Heart right ventricle (tissue), 16 donors: ENCODE measurements at places on chromosomes 12 and 14. TPM values are rescaled to one million over a fixed set of nuclear protein-coding genes. Genes with fewer than 3 reads are reported as not detected.
A peak's percentile ranks its signal among the peaks of the same experiment; 100 is the strongest.

FGF6 gene
- polyA plus RNA-seq: not detected

DNA sequence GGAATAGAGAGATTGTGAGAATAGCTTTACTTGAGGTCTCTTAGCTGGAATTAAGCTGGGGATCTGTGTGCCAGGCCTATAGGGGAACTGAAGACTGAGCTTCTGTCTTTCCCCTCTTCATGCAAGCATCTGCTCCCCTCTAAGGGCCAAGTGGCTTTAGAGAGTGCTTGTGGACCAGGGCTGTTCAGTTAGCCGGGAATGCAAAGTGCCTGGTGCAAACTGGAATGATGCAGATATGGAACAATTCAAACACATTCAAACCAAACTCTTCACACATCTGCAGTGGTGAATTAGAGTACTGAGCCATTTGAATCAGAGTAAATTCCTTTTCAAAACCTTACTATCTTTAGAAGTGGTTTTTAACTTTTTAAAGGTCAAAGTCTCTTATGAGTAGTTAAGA is 99.0 kb downstream of the LIN7A start:
- peak; percentile 11 for DNase-seq

GRCh38 chr12:1646569-1647284 is 17.7 kb downstream of the WNT5B start:
- no peak for DNase-seq

- DNase-seq: no peak
Observed at GRCh38 chr12:39451977-39452376, 9.1 kb upstream of the KIF21A start.

USP5 gene
- polyA plus RNA-seq: 17.6 TPM

- no peak for DNase-seq
Observed at GRCh38 chr12:6272300-6273204, 37.9 kb upstream of the PLEKHG6 start.

LDHB gene
- 1,053 TPM for polyA plus RNA-seq

GRCh38 chr12:96402061-96402460 is 1.8 kb upstream of the CDK17 start:
- DNase-seq: no peak

GRCh38 chr12:127726671-127727315 is 540.2 kb upstream of the TMEM132C start:
- DNase-seq: no peak

DNA sequence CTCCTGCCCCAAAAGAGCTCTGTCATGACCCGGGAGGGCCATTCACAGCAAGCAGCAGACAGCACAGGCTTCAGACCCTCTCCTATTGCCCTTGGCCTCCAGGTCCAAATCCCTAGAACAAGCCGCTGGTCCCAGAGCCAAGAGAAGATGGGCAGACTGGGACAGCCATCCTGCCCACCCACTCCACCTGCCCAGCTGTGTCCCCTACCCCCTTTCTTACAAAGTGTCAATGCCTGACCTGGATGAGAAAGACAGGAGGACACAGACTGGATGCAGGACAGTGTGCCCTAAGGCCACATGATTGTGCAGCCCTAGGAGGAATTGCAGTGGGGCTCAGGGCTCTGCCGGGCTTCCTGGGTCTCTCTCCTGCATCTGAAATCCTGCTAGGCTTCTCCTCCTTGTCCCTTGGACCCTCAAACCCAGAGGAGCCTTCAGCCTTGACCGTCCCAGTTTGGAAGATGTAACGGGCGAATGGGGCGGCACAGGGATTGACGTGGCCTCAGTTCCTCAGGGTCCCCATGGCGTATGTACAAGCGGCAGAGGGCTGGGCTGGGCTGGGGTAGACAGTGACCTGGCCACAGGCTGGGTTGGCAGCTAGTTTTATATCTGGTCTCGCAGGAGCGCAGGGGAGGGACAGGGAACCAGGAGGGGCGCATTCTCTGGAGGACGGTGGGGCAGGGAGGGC is 27.1 kb upstream of the BCDIN3D start:
- no peak for DNase-seq

GRCh38 chr14:51283402-51284085 is 43.5 kb downstream of the TMX1 start:
- peak; percentile 36 for DNase-seq

GALNT6 gene
- polyA plus RNA-seq: 0.57 TPM

ZFHX2 gene
- polyA plus RNA-seq: 1.0 TPM

DNA sequence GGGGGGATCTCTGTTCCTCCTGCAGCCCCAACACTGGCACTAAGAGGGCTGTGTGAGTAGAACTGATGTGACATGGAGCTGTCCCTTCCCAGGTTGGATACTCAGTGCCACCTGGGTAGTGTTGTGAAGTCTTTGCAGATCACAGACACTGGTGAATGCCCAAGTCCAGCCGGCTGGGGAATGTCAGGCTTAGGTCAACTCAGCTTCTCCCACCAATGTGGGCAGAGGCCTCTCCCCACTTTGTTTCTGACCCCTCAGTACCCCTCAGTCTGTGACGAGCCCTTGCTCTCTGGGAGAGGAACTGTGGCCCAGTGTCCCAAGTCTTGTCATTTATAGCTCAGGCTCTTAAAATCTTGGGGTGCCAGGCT is 11.3 kb downstream of the SLC25A29 start:
- no peak for DNase-seq

KLHL33 gene
- polyA plus RNA-seq: 1.2 TPM

DNA sequence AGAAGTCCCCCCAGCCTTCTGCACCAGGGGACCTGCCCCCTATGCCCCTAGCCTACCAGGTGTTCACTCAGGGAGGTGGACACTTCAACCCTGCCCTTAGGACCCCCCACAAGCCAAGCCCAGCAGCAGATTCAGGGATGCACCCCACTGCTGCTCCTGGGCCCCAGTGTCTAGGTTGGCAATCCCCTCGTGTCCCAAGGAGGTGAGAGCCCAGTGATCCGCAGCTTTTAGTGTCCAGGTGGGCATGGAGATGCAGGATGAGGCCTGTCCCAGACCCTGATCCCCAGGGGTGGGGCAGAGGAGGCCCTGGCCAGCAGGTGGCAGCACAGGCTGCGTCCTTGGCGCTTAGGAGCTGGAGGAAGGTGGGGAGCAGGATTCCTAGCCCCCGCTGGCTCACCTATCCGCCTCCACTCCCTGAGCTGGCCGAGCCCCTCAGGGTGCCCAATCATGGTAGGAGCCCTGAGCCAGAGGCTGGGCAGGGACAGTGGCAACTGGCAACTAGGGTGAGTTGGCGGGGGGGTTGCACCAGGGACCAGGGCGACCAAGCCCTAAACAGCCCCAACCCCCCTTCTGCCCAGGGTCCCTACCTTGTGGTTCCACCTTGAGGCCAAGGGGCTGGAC is 4.1 kb downstream of the CKB start:
- DNase-seq: peak; percentile 68

- no peak for DNase-seq
Observed at GRCh38 chr12:116959845-116960514, 49.2 kb downstream of the FBXW8 start.

DNA sequence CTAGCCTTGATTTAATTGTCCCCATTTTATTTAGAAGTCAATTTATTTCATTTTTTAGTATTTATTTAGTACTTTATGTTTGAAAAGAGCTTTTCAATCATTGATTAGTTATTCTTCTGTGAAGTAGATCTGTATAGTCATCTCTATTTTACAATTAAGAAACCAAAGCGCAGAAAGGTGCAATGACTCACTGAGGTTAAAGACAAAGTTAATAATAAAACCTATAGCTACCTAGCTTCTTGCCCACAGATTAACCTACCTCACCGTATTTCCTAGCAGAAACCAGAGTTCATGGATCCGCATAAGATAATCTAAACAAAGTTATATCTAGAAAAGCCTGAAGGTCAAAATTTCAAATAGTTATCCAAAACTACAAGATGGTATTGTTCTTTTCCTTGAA is 176.4 kb downstream of the GRIN2B start:
- no peak for DNase-seq

DNA sequence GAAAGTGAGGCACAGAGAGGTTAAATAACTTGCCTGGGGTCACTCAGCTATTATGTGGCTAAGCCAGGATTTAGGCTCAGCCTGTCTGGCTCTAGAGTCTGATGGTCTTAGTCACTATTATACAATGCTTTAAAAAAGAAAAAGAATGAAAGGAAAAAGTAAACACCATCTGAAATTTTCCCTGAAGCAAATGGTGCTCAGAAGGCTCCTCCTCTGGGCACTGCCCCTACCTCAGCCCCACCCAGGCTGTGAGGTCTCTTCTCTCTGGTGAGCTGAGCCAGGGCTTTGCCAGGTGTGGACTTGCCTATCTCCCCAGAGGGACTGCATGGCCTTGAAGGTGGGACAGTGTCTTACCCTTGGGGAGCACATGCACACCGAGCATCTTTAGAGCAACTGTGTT is 117.5 kb upstream of the DYRK2 start:
- DNase-seq: no peak

PRPH gene
- 0.51 TPM for polyA plus RNA-seq

PTPRB gene
- polyA plus RNA-seq: 13.6 TPM

DNA sequence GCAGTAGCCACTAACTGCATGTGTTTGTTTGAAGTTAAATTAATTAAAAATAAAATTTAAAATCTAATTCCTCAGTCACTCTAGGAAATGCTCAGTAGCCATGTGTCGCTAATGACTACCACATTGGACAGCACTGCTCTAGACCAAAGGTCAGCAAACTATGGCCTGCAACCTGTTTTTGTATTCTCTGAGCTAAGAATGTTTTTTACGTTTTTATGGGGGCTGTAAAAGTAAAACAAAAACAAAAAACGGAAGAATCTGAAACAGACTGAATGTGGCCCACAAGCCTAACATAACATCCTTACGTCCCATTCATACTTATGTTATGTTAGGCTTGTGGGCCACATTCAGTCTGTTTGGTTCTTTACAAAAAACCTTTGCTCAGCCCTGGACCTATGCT is 57.8 kb downstream of the LIN52 start:
- no peak for DNase-seq

GRCh38 chr12:2795291-2796186 is 769 bp downstream of the FKBP4 start:
- peak; percentile 87 for DNase-seq

DNA sequence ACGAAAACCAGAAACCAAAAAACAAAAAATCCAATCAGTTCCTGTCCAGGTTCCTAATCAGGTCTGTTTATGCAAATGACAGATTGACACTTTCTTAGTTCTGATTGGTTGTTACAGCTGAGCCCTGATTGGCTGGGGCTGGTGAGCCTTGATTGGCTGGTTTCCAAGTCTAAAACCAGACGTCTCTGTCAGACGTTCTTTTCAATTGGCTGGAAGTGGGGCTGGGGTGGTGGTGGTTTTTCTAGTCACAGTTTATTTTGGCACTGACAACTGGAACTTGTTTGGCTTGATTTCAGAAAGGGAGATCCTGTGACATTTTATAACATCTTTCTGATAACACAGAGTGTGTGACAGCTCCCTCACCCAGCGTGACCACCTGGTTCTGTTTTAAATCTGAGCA is 36.1 kb upstream of the PRICKLE1 start:
- DNase-seq: no peak

DNA sequence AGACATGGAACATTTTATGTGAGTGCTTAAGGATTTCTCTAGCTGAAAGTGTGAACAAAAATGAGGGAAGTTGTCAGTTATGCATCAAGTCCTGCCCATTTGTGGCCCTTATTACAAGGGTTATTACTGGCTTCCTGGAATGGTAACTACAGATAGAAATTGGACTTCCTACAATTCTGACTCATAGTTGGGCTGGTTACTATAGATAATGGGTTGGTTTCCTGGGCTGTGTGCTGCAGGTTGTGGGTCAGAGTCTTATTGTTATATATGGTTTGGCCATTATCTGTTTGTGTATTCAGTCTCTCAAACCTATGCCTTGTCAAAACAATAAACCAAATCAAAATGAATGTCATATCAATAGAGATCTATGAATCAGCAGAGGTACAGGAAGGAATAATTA is 313.7 kb downstream of the ADAMTS20 start:
- DNase-seq: no peak

GRCh38 chr14:66038618-66039017 is 447.6 kb upstream of the CCDC196 start:
- no peak for DNase-seq

DNA sequence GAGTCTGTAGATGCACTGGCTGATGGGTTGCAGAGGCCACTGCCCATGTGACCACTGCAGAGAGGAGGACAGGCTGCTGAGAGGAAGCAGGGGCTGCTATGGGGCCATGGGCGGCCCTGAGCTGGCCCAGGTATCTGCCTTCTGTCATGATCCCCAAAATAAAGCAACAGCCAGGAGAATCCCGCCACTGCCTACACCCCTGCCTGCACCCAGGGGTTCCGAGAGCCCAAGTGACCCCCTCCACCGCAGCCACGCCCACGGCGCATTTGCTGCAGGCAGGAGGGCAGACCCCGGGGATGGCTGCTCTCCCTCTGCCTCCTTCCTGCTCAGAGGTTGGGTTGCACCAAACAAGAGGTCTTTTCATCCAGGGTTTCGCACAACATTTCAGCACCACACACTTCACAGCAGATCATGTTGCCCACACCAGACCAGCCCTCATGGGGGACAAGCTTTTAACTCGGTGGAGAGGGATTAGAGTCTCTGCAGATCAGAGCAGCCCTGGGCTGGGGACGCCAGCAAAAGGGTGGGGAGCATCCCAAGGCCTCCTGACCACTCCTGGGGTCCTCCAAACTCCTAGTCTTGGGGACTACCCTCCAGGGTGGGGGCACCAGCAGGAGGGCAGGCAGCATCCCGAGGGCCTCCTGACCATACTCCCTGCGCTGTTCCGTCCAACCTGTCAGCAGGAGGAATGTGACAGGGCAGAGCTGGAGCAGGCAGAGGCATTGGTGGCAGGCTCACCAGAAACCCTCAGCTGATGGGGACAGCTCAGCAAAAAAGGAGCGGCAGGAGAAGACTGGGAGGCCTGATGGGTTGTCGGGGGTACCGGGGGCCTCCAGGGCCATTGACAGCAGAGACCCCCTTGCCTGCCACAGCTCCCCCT is 14.1 kb downstream of the CCDC85C start:
- no peak for DNase-seq

DNA sequence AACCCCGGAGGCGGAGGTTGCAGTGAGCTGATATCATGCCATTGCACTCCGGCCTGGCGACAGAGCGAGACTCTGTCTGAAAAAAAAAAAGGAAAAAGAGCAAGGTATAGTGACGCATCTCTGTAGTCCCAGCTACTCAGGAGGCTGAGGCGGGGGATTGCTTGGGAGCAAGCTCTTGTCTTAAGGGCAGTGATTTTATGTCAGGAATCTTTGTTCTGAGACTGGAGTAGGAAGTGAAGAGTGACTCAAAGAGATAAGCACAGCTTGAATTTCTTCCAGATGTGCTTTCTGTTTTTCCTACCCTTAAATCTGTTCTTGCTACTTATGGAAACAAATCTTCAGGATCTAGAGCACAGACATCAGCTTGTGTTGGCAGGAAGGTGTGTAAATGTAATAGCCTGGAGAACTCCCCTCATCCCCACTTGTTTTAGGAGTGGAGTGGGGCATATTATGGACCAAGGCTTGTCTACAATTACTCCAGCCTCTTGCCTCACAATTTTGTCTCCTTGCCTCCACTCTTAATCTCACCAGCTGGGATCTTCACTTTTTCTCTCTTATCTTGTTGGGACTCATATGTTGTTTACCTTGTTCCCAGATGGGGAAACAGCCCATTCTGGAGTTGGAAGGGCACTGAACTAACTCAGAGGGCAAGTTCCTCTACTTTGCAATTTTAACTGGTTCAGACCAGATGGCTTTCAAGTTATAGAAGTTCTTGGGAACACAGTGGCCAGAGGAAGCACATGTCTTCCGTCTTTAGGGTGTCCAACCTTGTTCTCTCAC is 7.5 kb downstream of the TMED2 start:
- no peak for DNase-seq

PCK2 gene
- 2.5 TPM for polyA plus RNA-seq

RDH12 gene
- not detected for polyA plus RNA-seq

LGR5 gene
- 0.06 TPM for polyA plus RNA-seq

CISTR gene
- polyA plus RNA-seq: 1.7 TPM

RNASE7 gene
- polyA plus RNA-seq: 0.03 TPM

- DNase-seq: no peak
Observed at GRCh38 chr14:86613126-86613525, 1083.2 kb downstream of the FLRT2 start.
